ENCODE measurements at places on chromosomes 13 and 19.

GRCh38 chr13:110564472-110564985 is 3.0 kb upstream of the RAB20 start:
- no peak for DNase-seq

- no peak for DNase-seq
Measured at GRCh38 chr13:26837997-26838396, 77.4 kb upstream of the GPR12 start.

GRCh38 chr19:58521651-58522050 is 2.0 kb upstream of the ZBTB45 start:
- no peak for DNase-seq

- no peak for DNase-seq
Measured at GRCh38 chr19:54473071-54473891, at the start of gene CDC42EP5. TSS of gene CDC42EP5 (minus strand) at chr19:54473296. CDS start at chr19:54465547, 7,749 bp downstream.

DNA sequence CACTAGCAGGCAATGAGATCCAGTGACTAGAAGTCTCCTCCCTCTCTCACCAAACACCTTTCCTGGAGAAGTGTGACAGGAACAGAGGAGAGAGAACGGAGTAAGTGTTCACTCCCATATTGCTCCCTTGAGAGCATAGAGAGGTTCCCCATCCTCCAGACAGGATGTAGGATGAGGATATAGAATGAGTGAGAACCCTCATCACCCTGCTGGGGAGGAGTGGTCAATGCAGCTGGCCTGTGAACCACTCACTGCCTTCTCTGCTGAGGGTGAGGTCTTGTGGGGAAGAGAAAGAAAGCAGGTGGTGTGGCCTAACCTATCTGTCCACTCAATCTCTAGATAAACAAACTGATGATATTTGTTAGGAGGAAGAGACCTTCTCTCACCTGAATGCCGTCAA is 386.6 kb downstream of the PCDH20 start:
- no peak for DNase-seq

- DNase-seq: no peak
Measured at GRCh38 chr13:113634279-113635047, 23.5 kb downstream of the ATP4B start.

DNA sequence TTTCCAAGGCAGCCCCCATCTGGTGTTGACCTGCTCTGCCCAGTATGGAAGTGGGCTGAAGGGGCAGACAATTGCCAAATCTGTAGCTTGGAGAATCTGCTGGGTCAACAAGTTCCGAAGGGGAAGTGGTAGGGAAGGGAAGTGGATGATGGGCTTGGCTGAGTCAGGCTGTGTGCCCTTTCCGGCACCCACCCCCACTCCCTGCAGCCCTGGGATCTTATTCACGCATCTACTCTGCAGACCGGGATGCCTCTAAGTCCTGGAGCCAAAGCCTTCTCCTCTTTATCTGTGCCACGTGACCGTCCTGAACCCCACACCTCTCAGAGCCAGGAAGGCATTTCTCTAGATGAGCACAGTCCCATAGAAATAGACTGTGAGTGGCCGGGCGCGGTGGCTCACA is 7.5 kb upstream of the C5AR2 start:
- no peak for DNase-seq

GRCh38 chr13:60679131-60679530 is 282.1 kb downstream of the TDRD3 start:
- DNase-seq: no peak

DNA sequence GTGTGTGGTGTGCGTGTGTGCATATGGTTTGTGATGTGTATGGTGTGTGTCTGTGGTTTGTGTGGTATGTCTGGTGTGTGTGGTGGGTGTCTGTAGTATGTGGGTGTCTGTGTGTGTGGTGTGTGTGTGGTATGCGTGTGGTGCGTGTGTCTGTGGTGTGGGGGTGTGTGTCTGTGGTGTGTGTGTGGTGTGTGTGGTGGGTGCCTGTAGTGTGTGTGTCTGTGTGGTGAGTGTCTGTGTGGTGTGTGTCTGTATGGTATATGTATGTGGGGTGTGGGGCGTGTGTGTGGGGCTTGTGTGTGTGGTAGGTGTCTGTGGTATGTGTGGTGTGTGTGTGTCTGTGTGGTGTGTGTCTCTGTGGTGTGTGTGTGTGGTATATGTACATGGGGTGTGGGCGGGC is 300.7 kb downstream of the TEX29 start:
- no peak for DNase-seq

DNA sequence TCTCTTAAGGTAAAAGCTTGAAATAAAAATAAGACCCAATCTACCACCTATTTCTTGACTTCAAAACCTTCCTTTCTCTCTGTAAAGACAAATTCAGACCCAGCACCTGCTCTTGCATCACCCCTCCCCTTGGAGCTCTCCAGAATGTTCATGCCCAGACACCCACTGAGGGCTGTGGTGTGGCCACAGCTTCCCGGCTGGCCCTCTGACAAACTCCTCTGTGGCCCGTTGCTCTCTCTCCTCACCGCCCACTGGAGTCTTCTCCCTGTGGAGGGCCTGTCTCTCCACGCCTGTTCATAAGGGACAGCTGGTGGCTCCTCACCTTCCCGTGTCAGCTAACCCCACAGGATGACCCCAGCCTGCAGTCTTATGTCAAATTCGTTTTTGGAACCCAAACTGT is 49.1 kb downstream of the TSSK6 start:
- no peak for DNase-seq

- no peak for DNase-seq
Measured at GRCh38 chr13:37645181-37645740, 46.7 kb upstream of the POSTN start.

- no peak for DNase-seq
Measured at GRCh38 chr13:95231393-95231792, 69.9 kb downstream of the ABCC4 start.

- DNase-seq: no peak
Measured at GRCh38 chr13:72315312-72315711, 412.1 kb downstream of the MZT1 start.

- DNase-seq: no peak
Measured at GRCh38 chr19:34452723-34453122, 24.5 kb downstream of the UBA2 start.

All from GM06990 (cell line).